Activated T-cell treated with anti-CD3 and anti-CD28 coated beads, Interleukin-2, amount 50 U/mL, for 4 hours (primary cell): ENCODE measurements at places on chromosomes 11 and 22.

DNA sequence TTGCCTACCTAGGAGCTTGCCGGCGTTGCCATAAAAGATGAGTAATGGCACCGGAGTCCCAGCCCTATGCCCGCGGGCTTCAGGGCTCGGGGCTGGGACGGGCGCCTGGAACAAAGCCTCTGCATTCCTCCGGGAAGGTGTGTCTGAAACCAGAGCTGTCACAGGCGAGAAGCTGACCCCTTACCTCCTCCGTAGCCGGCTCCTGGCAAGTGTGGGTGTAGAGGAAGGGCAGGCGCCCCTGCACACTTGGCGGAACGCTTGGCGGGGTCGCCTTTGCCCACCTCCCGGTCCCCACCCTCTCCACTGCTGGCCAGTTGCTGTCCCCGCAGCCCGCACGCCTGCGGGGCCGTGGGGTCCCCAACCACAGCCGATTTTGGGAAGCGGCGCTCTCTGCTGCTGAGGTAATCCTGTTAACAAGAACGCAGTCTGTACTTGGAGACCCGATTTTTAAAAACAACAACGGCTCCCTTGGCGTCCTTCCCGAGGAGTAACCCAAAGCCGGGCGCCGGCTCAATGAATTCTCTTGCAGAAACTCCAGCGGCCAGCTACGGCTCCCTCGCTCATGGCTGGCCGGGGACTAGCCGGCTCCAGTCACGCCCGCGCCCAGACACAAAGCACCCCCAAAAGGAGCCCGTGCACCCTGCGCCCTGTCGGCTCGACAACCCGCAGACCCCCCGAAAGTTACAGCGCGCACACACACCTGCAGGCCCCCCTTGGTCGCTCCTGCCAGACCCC, 89.2 kb downstream of the PLEKHA7 start:
- DNase-seq, result no peak

- no peak for DNase-seq
Measured at GRCh38 chr11:70490208-70490607, 91.9 kb downstream of the CTTN start.

DNA sequence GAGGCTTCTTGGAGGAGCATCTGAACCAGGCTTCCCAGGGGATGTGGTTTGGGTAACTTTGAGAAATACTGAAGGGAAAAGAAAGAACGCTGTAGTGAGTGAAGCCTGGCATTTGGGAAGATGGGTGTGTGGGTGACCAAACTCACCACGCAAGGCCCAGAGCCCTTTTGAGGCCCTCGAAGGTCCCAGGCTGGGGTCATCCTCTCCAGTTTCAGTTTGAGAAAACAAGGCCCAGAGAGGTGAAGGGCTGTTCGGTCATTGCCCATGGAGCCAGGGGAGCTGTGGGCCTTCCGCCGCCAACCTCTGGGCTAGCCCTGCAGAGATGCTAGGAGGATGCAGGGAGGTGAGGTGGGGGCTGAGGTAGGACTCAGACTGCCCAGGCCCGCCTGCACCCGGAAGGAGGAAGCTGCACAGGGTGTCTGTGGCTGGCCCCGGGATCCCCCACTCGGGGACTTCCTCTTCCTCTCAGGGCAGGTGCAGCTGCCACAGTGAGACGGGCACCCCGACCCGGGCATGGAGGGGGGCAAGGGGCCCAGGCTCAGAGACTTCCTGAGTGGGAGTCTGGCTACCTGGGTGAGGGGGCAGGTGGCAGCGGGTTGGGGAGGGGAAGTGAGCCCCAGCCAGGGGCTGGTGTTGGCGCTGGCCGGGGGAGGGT, at the start of gene CCDC88B:
Gene CCDC88B (plus strand): TSS at position 451 of the 655 bp plus-strand sequence. CDS start 63 bp downstream, at position 514.
- peak; percentile 78 for DNase-seq

- DNase-seq, result no peak
Measured at GRCh38 chr11:17012179-17012578, 2.0 kb downstream of the PLEKHA7 start.

DNA sequence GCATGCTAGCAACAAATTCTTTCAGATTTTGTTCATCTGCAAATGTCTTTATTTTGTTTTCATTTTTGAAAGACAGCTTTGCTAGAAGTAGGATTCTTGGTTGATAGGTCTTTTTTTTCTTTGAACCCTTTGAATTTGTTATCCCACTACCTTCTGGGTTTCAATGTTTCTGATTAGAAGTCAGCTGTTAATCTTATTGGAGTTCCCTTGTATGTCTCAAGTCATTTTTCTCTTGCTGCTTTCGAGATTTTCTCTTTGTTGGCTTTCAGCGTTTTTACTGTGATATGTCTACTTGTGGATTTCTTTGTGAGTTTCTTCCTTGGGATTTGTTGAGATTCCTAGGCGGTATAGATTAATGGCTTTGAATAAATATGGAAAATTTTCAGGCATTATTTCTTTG, 27.2 kb upstream of the MS4A8 start:
- DNase-seq, result no peak

DNA sequence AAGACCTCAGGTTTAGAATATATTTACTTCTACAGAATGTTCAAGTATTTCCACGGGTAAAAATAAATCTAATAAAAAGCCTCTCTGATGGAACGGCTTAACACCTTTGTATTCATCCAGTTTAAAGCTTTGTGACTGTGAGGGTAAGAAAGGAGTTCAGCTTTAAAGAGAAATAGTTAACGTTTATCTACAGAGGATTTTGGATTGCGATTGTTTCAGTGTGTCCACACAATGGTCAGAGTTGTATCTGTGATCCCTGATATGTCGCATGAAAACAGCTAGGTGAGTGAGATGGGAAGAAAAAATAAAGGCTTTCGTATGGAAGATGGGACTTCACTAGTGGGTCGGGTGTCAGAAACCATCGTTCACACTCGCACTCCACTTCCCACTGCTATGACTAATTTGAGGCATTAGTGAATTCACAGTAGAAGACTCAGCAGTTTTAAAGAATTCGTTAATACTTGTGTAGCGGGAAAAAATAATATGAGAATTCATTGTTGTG, 1.6 kb downstream of the APLP2 start:
- no peak for DNase-seq

DNA sequence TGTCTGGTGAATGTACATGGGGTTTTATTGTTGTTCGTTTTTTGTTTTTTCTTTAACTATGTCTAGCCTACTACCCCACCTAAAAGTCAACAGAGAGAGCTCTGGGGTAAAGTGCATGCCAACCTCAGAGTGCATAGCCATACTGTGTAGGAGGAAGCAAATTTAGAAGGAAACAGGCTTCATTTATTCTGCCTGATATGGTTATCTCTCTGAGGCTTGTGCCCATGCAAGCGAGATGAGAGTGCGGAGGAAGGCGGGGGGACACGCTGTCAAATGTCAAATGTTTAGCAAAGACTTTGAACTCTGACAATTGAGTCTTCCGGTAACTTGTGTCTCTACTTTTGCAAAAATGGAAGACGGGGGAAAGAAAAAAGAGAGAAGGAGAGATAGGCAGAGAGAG, 295.5 kb downstream of the ETS1 start:
- DNase-seq, result peak; percentile 68

GRCh38 chr11:123616505-123617198, 37.8 kb downstream of the SCN3B start:
- no peak for DNase-seq

GRCh38 chr22:27723158-27723557, 78.4 kb downstream of the MN1 start:
- no peak for DNase-seq

- peak; percentile 46 for DNase-seq
Measured at GRCh38 chr11:726278-727220, 20.5 kb downstream of the EPS8L2 start.

DNA sequence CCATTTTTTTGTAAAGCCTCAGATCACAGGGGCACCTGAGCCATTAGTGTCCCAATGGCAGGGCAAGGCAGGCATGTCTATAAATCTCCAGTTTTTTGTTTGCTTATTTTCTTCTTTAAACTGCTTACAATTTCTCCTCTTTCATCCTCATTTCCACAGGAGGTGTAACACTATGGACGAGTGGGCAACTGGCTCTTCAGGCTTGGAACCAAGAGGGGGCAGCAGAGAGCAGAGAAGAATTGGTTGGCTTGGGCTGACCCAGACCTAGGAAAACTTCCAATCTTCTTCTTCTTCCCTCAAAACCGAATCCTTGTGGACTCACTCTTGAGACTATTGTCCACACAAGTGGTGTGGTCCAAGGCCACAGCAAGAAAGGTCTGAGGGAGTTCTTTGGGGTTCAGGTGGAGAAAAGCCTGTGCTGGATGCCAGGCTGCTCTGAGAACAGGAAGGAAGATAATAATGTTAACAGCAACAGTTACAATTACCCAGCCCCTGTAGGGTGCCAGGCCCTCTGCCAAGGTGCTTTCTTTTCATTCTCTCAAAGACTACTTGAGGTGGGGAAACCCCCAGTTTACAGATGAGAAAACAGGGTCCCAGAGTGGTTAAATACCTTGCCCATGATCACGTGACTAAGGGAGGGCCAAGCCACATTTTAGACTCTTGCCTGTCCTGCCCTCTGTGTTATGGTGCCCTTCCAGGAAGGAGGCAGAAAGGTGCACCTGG, 70.7 kb upstream of the E2F8 start:
- DNase-seq, result peak; percentile 7

DNA sequence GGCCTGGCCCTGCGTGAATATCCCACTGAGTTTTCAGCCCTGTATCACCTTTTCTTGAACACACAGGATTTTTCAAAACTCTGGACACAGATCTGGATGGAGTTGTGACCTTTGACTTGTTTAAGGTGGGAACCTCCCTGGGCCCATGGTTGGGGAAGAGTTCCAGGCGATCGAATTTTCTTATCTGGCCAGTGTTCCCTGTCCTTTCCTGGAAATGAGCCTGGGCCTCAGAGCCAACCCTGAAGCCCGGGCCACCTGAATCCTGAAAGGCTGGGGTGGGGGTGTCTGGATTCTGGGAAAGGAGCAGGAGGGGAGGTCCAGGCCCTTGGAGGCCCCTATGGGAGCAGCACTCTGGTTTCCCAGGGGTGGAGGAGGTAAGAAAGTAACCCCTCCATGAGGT, 29.0 kb downstream of the CAPN1 start:
- no peak for DNase-seq

DNA sequence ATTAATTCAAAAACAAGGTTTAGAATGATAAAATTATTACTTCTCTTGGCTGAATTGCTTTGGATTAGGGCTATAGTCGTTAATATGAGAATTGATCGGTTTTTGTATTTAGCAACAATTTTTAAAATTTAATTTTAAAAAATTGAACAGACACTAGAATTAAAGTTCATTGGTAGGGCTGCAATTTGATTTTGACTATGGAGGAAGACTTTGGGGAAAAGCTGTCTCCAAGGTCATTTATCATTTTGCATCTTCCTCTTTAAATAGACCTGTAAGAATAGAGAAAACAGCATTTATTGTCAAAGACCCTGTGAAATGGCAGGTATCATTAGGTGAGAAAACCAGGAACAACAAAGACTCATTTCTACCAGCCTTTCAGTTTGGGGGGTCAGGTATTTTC, at the start of gene OR4S2:
Gene OR4S2 (plus strand): TSS at position 301 of the 400 bp plus-strand sequence. CDS start 2,577 bp downstream, outside the sequence.
- no peak for DNase-seq

- DNase-seq, result no peak
Measured at GRCh38 chr22:36445158-36445668, 36.2 kb downstream of the TXN2 start.
